Right forelimb (tissue), 1 donor: ENCODE measurements at places on chromosomes 7 and 10.
A peak's percentile ranks its signal among the peaks of the same experiment; 100 is the strongest.

DNA sequence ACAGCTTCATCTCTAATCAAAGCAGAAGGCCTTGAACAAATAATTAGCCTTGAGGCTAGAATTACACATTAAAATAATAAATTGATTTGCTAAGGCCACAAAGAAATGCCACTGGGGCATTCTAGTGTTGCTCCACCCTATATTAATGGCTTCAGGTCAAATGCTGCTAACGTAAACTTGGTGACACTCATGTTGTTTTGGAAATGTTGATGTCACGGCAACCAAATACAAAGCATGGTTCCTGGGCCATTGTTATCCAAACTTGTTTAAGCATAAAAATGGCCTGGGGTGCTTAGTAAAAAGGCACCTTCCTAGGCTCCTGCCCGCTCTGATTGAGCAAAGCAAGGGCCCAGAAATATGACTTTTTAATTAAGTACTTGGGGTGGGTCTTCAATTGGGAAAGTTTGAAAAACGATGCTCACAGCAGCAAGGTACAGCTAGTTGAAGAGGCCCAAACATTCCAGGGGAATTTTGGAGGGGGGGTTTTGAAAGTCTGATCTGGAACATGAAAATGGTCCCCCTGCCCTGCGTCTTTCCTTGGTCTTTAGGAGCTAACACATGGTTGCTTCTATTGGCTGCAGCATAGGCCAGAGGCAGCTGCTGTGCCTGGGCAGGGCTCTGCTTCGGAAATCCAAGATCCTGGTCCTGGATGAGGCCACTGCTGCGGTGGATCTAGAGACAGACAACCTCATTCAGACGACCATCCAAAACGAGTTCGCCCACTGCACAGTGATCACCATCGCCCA lies 67.8 kb downstream of the ABCC2 start:
- DNase-seq, result no peak

GRCh38 chr7:152762056-152762455 lies 2.5 kb downstream of the ACTR3B start:
- no peak for DNase-seq

DNA sequence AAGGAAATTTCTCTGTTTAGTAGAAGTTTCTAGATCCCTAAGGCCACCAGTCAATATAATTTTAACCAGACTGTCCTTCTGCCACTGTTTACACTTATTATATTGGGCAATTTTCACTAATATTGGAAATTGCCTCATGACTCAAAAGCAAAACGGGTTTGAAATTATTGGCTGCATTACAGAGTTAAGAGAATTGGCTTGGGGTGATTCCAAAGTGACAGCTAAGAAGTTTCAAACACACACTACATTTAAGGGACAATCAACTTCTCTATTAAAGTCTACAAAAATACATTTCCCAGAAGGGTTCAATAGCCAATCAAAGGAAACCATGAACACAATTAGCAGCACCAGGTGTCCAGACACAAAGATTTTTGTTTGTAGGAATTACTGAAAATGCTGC lies 111.9 kb downstream of the NEBL start:
- DNase-seq, result no peak

GRCh38 chr10:51642581-51642980 lies 56.8 kb downstream of the CSTF2T start:
- no peak for DNase-seq

- DNase-seq, result no peak
Measured at GRCh38 chr7:129781928-129782817, 170.6 kb downstream of the UBE2H start.

DNA sequence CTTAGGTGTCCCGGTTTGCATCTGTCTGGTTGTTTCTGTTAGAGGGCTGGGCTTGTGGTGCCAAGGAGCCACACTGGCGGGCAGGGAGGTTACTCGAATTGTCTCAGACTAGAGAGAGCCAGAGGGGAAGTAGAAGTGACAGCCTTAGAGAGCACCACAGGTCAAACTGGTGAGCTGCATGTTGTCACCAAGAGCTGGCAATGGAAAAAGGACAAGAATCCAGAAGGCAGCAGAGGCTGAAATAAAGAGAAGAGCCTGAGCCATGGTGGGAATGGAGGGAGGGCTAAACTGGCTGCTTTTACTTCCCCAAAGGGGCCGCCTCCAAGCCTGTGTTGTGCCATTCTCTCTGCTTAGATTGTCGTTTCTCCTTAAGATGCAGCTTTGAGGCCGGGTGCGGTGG lies 31.1 kb upstream of the RHBDD2 start:
- no peak for DNase-seq

DNA sequence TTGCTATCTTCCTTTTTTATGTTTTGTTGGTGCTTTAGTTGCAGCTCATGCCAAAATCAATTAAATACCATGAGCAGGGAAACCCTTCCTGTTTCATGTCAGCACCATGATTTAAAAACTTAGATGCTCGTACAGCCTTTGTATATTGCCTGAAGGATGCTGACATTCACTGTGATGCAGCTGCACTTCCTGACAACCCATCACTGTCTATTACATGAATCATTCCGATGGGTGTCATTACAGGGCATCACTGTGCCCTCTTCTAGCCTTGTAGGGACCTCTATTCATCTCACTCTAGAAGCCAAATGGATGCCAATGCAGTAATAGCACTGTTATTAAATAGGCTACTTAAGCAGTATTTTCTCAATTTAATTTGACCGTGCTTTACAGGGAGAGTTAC lies 18.3 kb upstream of the ITGB1 start:
- no peak for DNase-seq

DNA sequence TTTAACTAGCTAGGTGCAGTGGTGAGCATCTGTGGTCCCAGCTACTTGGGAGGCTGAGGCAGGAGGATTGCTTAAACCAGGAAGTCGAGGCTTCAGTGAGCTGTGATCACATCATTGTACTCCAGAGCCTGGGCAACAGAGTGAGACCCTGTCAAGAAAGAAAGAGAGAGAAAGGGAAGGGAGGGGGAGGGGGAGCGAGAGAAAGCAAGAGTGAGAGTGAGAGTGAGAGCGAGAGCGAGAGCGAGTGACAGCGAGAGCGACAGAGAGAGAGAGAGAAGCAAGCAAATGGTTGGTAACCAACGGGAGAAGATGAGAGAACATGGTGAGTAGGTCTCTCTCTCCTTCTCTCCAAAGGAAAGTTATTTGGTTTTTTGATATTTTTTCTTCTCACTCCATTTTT lies 69.8 kb upstream of the DGKI start:
- no peak for DNase-seq

- no peak for DNase-seq
Measured at GRCh38 chr10:73992899-73993788, 4.8 kb upstream of the VCL start.

DNA sequence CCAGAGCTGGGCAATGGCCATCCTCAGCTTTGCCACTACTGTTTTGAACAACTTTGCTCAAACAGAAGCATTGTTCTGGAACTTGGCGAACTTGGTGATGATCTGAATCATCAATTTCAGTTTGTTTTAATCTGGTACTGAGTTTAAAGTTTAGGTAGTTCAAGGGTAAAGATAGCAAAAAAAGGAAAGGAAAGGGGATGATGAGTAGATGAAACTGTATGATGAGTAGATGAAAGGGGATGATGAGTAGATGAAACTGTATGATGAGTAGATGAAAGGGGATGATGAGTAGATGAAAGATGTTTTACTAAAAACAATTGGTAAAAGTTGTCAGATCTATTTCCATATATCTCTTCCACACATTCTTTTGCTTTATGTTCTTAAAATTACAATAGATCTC lies 737.0 kb downstream of the LRMDA start:
- no peak for DNase-seq

DNA sequence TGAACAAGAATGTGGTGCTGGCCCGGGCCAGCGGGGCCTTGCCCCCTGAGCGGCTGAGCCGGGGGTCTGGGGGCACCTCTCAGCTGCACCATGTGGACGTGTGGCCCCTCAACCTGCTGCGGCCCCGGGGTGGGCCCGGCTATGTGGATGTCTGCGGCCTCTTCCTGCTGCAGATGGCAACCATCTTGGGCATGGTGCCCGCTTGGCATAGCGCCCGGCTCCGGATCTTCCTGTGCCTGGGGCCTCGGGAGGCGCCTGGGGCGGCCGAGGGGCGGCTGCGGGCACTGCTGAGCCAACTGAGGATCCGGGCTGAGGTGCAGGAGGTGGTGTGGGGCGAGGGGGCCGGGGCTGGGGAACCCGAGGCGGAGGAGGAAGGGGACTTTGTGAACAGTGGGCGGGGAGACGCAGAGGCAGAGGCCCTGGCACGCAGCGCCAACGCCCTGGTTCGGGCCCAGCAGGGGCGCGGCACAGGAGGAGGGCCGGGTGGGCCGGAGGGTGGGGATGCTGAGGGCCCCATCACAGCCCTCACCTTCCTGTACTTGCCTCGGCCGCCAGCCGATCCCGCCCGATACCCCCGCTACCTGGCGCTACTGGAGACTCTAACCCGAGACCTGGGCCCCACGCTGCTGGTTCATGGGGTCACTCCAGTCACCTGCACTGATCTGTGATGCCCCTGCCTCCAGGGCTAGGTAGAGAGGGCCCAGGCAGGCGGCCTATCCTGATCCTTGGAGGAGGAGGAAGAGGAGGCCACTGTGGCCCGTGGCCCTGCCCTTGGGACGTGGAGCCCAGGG lies 1.1 kb upstream of the TRIP6 start:
- DNase-seq, result peak; percentile 88

- no peak for DNase-seq
Measured at GRCh38 chr10:123153486-123154091, 613 bp upstream of the BUB3 start.

DNA sequence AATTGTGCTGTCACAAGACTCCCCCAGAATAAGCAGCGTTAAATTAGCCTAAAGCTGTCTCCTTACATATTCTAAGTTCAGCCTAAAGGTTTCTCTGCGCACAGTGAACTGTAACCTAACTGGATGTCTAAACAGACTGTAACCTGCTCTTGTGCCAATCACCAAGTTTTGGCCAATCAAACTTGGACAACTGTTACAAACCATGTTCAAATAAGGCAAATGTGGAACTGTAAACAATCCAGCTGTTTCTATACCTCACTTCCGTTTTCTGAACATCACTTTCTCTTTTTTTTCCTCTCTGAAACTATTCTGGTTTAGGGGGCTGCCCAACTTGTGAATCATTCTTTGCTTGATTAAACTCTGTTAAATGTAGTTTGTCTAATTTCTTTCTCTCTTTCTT lies 252.2 kb upstream of the HABP2 start:
- DNase-seq, result no peak

DNA sequence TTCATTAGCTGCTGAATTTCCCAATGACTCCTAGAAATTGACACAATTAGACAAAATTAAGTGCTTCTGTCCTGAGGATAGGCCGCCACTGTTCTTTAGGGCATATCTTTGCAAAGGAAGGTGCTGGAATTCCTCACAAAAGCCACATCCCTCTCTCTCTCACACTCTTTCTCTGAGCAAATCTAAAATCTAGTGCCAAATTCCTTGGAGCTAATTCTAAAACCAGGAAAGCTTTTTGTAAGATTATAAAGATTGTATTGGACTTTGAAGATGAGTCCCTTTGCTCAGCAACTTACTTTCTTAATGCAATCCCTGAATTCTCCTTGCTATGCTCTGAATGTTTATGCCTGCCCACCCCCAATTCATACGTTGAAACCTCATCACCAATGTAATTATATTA lies 288.9 kb downstream of the KCNMA1 start:
- DNase-seq, result no peak

DNA sequence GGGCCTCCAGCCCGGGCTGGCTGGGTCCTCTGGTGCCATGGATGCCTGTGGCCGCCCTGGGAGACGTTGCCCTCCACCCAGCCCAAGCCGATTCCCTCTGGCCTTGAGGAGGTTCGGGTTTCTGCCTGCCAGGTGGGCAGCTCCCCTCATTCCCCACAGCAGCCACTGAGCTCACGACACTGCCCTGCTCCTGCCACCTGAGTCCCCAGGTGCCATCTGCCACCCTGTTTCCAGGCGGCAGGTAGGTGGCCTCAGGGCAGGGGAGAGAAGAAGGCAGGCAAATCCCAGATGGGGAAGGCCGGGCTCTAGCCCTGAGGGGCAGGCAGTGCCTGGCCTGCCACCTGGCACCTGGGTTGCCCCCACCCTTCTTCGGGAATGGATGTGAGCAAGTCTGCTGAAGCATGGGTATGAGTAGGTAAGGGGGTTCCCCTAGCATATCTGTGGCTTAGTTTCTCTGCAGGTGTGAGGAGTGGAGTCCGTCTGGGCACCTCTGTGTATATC lies 92.2 kb upstream of the PPIF start:
- DNase-seq, result no peak

- DNase-seq, result no peak
Measured at GRCh38 chr10:130542761-130543160, 406.6 kb downstream of the GLRX3 start.

DNA sequence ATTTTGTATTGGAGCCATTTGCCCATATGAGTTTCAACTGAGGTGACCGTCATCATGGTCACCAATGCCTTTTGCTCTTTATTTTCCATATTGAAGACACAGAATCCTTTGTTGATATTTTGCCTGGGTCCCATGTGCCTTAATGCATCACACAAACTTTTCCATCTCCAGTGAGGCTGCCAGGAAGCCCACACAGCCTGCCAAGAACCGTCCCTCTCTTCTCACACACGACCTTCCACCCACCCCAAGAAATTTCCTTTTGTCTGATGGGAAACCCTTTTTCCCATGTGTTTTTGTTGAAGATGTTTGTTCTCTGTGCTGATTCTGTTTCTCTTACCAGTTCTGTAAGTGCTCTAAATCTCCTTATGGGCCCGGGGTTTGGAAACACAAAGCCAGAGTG lies 168.9 kb downstream of the CSTF2T start:
- peak; percentile 43 for DNase-seq

DNA sequence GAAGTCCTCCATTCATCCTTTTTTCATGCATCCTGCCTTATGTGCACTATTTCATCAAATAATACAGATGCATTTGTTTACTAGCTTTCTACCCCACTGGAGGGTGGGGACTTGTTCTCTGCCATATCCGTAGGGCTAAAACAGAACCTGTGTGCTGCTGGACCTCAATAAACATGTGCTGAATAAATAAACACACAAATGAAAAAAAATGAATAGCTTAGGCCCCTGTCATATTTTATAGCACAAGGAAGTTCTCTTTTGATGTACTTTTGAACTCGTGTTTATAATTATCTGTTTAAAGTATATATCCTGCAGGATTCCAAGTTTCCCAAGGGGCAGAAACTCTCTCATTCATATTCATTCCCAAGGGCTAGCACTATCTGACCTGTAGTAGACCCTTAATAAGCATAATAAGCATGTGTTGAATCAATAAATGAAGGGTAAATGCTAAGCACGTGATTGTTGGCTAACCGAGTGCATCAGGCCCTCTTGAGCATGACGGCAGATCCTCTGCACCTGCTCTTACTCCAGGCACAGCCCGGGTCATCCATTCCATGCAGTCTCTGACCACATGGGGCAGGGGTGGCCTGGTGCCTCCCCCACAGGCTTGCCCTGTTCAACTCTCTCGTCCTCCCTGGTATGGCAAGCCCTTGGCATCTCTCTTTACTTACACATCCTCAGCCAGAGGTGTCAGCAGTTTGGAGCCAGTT lies 474.1 kb upstream of the ZMIZ1 start:
- DNase-seq, result peak; percentile 25
